ENCODE measurements at places on chromosomes 1 and 21.
A peak's percentile ranks its signal among the peaks of the same experiment; 100 is the strongest.

DNA sequence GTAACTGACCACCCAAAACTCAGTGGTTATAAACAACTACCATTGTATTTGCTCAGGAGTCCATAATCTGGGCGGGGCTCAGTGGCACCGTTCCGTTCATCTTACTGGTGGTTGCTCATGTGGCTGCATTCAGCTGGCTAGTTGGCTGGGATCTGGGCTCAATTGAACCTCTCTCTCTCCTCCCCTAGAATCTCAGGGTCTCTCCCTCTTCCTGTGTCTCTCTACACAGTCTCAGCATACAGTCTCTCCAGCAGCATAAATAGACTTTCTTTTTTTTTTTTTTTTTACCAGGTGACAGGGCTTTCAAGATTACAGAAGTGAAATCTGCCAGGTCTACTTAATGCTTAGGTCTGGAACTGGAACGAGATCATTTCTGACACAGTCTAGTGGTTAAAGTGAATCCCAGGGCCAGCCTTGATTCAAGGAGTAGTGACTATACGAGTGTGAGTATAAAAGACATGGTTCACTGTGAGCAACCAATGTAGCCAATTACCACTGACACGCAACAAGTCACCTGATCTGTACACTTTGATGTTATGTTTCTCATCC is 193.7 kb upstream of the ESRRG start:
- DNase-seq: no peak

DNA sequence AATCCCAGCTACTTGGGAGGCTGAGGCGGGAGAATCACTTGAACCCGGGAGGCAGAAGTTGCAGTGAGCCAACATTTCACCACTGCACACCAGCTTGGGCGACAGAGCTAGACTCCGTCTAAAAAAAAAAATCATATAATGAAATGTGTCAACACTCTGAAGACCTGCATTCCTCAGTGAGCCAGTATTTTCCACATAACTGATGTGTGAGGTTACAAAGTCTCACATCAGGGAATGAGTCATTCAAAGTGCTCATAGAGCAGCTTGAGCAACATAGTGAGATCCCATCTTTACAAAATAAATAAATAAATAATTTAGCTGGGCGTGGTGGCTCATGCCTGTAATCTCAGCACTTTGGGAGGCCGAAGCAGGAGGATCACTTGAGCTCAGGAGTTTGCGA is 65.5 kb downstream of the CASZ1 start:
- DNase-seq: peak; percentile 56

GRCh38 chr21:34348890-34349519 is 14.8 kb upstream of the KCNE2 start:
- DNase-seq: no peak

DNA sequence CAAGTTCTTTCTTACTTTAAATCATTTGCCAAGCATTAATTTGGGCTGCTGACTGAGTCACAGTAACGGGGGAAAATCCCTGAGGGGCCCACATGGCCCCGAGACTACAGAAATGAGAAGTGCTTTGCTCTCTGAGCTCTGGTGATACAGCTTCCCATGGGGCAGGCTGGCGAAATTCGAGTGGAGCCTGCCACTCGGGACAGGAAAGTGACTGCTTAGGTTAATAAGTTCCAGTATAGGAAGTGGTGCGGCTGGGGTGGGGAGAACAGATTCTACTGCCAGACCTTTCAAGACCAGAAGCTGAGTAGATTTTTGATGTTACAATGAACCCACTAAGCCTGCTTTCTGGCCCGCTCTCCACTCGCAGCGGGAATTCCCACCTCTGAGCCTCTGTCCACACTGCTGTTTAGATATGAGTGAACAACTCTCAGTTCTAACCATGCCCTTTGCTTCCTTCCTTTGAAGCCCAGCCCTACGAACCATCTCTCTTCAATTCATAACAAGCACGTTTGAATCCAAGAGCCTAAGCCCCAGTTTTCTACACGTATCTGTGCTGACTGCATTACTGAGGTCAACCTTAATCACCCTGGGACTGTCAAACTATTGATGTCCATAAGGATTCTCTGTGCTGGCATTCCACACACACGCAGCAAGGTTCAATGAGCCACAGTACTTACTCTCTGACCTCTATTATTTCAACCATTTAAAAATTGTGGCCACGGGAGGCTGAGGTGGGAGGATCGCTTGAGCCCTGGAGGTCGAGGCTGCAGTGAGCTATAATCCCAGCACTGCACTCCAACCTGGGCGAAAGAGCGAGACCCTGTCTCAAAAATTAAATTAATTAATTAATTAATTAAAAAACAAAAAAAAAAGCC is 9.6 kb downstream of the ZBTB17 start:
- no peak for DNase-seq

- DNase-seq: no peak
These were observed 182.8 kb downstream of the PLPP3 start for GRCh38 chr1:56396581-56396980.

GRCh38 chr1:240771450-240771849 is 159.5 kb upstream of the GREM2 start:
- DNase-seq: no peak

DNA sequence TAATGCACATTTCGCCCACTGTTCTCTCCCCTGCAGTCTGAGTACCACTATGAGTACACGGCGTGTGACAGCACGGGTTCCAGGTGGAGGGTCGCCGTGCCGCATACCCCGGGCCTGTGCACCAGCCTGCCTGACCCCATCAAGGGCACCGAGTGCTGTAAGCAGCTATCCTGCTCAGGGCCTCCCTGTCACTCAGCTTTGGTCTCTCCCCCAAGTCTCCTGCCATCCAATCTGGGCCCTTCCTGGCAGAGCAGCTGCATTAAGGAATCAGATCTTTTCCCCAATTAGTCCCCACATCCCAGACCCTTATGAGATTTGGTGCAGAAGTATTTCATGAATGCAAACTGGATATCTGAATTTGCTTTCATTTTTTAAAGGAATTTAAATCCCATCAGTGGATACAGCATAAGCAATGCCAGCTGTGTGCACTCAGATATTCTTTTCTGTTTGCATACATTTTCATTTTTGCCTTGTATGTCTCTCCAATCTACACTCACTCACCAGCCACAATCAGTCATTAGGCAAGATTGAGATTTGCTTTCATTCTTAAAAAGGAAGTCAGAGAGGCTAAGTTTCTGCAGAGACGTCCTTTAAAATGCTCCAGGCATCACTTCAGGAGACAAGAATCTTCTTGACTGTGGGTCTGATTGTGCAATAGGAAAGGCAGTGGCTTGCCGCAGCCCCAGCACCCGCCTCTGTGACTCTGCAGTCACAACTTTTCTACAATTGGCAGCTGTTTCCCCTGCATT is 48.1 kb downstream of the ELAPOR1 start:
- peak; percentile 75 for DNase-seq
